Endothelial cell (in vitro differentiated cells): ENCODE measurements at places on chromosomes 3 and 15. TPM values are rescaled to one million over a fixed set of nuclear protein-coding genes. Genes with fewer than 3 reads are reported as not detected.

The MASP1 gene
- total RNA-seq = 0.56 TPM

The TICRR gene
- total RNA-seq = 4.8 TPM

The RYR3 gene
- 4.8 TPM for total RNA-seq

The C15orf39 gene
- 132 TPM for total RNA-seq

The STXBP5L gene
- total RNA-seq = 14.6 TPM

The XIRP1 gene
- total RNA-seq = 0.21 TPM

The ACKR2 gene
- 3.8 TPM for total RNA-seq

The ZNF620 gene
- 8.3 TPM for total RNA-seq

The IQCF5 gene
- total RNA-seq = not detected

The CHRNA7 gene
- 2.3 TPM for total RNA-seq
